ENCODE measurements at places on chromosomes 12 and 14.

DNA sequence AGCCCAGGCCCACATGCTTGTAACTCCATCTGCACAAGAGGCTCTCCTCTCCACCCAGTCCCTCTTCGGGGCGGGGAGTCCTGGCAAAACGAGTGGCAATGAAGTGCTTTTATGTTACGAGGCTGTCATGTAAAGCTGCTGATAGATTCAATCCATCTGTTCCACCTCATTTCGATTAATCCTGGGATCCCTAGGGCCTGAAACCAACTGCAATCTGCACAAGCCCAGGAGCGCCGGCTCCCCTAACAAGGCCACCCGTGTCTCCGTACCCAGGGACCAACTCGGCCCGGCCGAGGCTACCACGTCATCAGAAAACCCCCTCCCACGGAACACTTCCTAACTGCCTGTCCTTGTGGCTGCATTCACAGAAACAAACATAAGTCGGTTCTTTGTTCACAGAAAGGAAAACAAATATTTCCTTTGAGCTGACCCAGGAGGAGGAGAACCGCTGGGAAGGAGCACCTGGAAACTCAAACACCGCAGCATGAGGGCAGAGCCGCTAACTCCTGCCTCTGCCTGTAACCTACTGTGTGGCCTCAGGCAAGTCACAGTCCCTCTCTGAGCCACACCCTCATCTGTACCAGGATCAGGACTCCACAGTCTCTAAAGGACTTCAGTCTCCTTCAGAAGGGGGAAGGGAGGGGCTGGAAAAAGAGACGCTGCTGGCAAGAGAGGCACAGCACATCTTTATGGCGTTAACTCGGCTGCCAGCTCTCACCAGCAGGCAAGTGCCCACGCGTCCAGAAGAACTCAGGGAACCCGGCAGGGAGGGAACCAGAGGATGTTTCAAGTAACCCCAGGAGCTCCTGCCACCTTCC is 47.8 kb downstream of the CCDC88C start:
- DNase-seq = no peak

GRCh38 chr12:92020983-92021665 is 124.5 kb downstream of the BTG1 start:
- DNase-seq = no peak

DNA sequence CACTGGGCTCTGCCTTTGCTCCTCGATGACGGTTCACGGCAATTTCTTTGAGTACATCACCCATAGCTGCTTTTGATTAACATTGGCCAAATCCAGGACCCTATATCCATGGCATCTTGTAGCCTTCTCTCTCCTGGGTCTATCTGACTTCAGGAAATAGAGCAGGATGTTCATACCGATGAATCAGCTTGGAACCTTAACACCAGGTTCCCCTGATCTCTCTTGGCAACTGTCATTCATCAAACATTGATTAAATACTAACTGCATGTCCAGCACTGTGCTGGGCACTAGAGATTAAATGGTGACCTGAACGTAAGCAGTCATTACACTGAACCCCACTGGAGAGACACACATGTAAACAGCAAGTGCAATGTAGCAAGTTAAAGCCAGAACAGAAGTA is 77.0 kb upstream of the MED13L start:
- no peak for DNase-seq

GRCh38 chr12:16919551-16919950 is 313.6 kb upstream of the LMO3 start:
- no peak for DNase-seq

DNA sequence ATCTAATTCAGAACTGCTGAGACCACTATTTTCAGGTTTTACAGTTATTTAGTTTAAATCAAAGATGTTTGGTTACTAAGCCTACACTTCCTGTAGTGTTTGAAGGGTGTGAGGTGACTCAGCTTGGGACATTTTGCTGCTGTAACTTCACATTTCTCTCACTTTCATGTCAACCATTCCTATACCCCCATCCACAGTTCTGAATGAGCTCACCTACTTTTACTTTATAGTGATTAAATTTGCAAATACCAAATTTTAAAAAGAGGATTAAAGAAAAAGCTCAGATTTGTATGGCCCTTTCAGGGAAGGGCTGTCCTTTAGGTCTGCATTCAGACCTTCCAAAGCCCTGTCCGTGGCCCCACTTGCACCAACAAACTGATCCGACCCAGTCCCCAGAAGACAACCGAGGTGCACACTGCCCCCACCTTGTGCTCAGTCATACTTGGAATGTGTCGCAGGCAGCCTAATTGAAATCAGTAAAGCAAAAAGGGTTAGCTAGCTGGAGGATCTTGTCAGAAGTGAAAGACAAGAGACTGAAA is 174.4 kb downstream of the MON2 start:
- no peak for DNase-seq

Measured in NCI-H1436 (cell line).